ENCODE measurements at places on chromosomes 12 and 14.

GRCh38 chr12:54882079-54882478, 27.8 kb downstream of the MUCL1 start:
- no peak for DNase-seq

GRCh38 chr14:74244115-74244514, 4.9 kb downstream of the VSX2 start:
- no peak for DNase-seq

- no peak for DNase-seq
Observed at GRCh38 chr12:104598342-104599271, 141.9 kb downstream of the CHST11 start.

DNA sequence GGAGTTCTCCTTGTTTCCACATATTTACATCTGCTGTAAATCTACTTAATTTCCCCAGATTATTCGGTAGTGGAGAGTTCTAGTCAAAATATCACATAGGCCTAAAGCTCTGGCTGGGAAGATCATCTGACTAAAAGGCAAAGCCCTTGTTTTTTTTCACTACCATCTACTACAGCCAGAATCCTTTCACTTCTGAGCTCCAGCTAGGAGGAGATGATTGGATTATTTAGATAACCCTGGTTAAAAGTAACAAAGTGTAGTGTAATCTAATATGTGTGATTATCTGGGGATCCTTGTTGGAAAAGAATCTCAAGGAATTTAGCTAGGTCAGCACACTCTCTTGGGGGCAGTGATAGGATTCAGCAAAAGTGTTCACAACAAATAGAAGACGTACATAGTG, 125.4 kb downstream of the DYRK2 start:
- DNase-seq, result no peak

- DNase-seq, result no peak
Observed at GRCh38 chr12:65533177-65533883, 254.8 kb downstream of the MSRB3 start.

GRCh38 chr12:113097716-113098440, 37.7 kb downstream of the RASAL1 start:
- DNase-seq, result peak; percentile 52

DNA sequence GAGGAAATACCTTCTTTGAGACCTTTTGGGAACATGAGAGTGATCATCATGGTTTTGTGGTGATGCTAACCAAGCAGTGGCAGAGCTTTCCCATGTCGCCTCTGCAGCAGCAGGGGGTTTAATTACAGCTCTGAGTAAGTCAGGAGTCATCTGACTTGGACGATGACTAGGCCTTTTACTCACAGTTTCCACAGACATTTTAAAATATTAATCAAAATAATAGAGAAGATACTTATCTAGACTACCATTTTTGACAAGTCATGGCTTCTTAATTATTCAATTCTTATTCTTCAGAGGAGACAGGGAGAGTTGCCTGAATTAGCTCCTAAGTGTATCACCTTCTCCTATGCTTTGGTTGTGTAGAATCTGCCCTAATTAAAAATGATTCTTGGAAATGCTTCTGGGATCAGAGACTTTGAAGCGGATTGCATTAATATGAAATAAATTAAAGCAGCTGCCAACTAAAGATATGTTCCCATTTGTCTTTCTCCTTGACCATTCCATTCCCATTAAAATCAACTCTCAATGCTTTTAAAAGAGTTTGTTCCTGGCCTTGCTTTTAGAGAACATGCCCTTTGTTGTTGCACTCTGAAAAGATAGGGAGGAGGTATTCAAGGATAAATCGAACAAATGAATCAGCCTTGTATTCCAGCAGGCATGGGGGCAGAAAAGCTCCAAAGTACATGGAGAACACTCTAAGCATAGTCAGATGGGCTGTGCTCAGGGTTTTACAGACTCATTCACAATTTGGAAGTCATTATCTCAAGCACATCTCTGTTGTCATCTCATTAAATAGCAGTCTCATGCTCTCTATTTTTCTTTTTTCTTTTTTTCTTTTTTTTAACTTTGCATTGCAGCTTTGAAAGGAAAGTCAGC, 7.7 kb upstream of the IFNG-AS1 start:
- peak; percentile 41 for DNase-seq

- no peak for DNase-seq
Observed at GRCh38 chr12:25283006-25283405, 32.3 kb upstream of the KRAS start.

Measured in NCI-H345 (cell line).